ENCODE measurements at places on chromosomes 3 and 15.

DNA sequence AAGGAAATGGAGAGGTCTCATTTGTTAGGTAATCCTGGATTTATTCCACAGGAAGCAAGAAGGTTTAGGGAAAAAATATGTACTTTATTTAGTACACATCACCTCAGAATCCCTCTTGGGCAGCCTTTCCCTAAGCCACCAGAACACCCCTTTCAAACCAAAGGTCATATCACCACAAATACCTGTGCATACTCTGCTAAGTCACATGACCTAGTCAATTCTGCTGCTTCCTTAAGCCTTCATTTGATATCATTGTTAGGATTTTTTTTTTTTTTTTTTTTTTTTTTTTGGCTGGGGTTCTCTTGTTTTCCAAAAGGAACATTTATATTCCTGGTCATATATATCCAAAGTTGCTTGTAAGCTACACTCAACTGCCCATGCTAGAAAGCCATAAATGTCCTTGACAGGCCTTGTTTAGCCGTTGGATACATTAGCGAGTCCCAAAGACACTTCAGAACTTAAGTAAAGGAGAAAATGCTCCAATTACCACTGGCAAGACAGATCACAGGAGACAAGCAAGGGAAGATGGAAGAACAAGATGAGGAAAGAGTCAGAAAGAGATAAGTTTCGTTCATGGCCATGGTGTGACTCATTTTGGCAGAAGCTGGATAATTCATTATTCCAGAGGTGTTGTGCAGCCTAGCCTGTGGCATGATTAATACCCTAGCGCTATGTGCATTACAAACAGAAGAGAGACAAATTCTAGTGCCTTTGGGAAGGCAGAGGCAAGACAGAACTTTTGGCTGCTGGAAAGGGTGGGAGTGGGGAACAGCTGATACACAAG is 155.6 kb upstream of the SLC2A2 start:
- no peak for DNase-seq

DNA sequence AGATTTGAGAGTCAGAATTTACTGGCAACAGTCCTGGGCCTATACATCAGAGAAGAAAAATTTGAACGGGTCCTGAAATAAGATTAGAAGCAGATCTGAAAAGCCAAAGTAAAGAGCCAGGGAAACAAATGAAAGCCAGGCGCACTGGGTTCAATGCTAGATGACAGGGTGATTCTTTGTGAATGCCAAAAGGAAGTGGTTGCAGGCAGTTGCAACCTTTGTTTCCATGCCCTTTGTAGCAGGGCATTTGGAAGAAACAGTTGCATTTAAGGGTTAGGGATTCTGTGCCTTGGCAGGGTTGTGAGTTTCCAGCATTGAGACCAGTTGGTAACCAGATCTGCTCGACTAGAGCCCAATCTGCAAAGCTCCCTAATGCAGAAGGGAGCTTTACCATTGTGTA is 36.4 kb upstream of the MTHFS start:
- no peak for DNase-seq

- no peak for DNase-seq
These were observed 26.7 kb downstream of the TMEM43 start for GRCh38 chr3:14151471-14152083.

DNA sequence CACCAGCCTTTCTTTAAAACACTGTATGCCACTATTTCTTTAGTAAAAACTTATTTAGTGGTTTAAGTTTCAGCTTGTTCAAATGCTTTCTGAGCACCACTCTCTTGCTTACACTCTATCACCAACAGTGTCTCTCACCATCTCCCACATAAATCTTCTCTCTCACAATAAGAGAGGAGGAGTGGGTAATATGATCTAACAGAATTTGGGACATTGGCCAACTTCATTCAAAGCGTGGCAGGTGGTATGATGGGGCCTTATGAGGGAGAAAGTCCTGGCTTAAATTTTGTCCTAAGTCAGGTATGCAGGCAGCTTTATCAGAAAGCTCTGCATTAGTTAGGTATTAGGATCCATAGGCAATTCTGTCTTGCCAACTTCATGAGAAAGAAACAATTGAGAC is 1132.5 kb downstream of the TUSC7 start:
- peak; percentile 39 for DNase-seq

GRCh38 chr15:69170597-69170996 is 10.2 kb downstream of the GLCE start:
- no peak for DNase-seq

GRCh38 chr3:57596495-57597126 is 533 bp downstream of the ARF4 start:
- DNase-seq, result no peak

GRCh38 chr3:57446318-57446841 is 97.8 kb downstream of the DNAH12 start:
- DNase-seq, result no peak

DNA sequence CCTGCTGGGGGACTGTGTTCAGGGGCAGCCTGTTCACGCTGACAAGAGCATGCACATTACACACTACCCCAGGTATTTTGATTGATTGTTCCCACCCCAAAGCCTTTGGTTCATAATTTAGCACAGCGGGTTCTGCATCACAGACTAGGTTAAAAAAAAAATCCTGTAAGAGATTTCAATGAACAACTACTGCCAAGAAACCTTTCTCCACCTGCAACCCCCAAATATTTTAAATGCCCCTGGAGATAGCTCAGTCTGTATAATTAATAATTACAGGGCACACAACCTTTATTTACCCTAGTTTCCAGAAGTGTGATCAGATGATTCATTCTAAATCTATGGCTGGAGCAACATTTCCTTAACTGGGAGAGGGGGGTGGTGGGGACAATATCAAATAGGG is 87.6 kb downstream of the NR2F2 start:
- DNase-seq, result no peak

GRCh38 chr15:90414408-90415028 is 26.5 kb downstream of the IQGAP1 start:
- no peak for DNase-seq

DNA sequence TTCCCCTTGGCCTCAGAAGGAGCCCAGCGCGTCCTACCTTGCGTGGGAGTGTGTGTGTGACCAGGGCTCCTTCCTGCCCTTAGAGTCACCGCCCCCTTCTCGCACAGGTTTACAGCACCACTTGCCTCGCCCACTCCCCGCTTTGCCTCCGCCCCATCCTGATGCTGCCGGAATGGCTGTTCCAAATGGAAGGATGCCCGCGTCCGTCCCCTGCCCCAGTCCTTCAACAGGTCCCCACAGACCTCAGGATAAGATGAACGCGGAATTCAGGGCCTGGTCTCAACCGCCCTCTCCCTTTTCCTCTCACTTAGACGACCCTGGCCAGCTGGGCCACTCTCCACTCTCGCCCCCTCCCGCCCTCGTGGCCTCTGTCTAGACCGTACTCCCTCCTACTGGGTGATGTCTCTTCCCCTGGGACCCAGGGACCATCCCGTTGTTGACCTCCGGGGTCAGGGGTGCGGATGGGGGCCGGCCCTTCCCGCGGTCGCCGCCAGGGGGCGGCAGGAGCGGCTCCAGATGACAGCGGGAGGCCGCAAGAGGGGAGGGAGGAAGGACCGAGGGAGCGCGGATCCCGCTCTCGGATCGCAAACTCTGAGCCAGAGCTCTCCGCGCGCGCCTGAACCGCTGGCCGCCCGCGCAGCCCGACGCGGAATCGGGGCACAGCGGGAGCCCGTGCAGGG is at the start of gene THSD4:
TSS of gene THSD4 (plus strand) at position 585 of the 680 bp plus-strand sequence.
- DNase-seq, result no peak

- DNase-seq, result no peak
These were observed 46.8 kb upstream of the PCSK6 start for GRCh38 chr15:101536166-101536874.

GRCh38 chr15:53272116-53272515 is 482.0 kb upstream of the ONECUT1 start:
- DNase-seq, result no peak

GRCh38 chr3:8652324-8652987 is 7.9 kb upstream of the SSUH2 start:
- DNase-seq, result no peak

DNA sequence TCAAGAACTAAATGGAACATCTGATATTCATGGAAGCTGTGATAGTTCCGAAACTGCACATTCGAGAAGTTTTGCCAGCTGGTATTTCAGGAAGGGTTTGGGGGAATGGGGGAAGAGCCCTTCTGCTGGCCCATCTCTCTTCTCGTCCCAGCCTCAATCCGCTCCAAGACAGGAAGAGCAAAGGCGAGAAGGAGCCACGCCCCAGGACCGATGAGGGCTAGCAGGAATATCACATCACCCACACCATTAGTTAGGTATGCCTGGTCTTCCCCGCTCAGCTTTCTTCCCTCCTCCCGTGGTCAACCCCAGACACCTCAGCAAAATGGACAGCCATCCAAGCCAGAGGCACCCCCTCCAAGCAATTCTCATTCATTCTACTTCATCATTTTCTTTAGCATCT is 14.9 kb upstream of the PCSK6 start:
- no peak for DNase-seq

DNA sequence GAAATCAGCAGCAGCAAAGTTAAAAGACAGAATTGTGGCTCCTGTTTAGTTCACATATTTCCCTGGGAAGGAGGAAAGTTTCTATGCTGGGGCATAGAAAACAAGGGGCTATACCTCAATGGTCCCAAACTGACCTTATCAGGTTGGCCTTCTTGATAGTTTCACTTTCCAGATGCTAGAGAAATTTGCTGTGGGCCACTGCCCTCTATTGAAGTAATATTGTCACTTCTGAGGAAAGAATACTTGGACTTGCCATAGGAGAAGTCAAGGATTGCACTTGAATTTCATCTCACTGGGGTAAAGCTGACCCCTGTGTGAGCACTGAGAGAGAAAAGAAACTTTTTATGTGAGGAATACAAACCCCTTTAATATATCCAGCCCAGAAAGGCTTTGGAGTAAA is 49.3 kb upstream of the XCR1 start:
- DNase-seq, result no peak

DNA sequence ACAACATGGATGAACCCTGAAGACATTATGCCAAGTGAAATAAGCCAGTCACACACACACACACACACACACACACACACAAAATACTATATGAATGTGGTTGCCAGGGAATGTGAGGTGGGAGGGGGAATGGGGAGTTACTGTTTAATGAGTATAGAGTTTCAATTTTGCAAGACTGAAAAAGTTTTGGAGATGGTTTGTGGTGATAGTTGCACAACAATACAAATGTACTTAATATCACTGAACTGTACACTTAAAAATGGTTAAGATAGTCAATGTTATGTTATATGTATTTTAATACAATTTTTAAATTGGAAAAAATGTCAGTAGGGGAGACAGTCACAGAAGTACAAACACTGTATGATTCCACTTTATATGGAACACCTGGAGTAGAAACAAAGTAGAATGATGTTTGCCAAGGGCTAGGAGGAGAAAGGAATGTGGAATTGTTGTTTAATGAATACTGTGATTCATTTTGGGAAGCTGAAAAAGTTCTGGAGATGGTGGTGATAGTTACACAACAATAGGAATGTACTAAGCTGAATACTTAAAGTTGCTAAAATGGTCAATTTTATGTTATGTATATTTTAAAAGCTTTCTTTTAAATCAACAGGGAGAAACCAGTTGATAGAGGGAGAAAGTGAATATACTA is 76.6 kb downstream of the RPL39L start:
- no peak for DNase-seq

GRCh38 chr15:48459571-48460442 is 128.6 kb downstream of the DUT start:
- no peak for DNase-seq

DNA sequence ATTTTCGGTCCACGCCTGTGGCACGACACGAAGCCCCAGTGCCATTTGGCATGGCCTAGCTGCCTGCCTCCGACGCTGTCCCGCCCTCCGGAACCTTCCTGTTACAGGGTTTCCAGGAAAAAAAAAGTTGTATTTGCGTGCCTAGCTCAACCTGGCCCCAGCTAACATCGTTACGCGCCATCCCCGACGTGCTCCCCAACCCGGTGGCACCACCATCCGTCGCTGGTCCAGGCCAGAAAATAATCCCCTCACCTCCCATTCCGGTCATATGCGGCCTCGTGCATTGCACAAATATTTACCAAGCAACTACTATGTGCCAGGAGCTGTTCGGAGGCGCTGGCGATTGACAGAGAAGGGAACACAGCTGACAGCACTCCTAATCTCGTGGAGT is 1.4 kb upstream of the CYP1A1 start:
- no peak for DNase-seq

GRCh38 chr15:61871926-61872522 is 188.2 kb downstream of the VPS13C start:
- DNase-seq, result peak; percentile 7

DNA sequence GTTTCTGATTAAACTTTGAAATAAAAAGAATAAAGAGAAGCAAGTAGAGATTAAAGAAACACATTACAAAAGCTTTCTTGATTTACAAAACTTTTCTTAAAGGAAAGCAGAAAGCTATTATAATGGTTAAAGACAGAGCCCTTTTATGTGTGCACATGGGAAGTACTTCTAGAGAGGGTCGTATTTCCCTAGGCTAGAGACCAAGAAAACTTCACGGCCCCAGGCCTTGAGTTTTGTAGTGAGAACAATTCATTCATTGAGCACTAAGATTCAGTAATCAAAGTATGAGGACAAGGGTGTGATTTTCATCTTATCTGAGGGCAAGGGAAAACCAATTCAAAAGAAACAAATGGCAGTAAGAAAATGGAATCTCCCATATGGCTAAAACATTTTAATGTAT is 854.1 kb downstream of the ROBO1 start:
- no peak for DNase-seq
